Stimulated activated CD8-positive, alpha-beta memory T cell treated with anti-CD3 and anti-CD28 coated beads, Interleukin-12 subunit alpha, Interleukin-12 subunit beta, amount 100 ng/mL, for 4 hours (primary cell): ENCODE measurements at places on chromosomes 3 and 15.

DNA sequence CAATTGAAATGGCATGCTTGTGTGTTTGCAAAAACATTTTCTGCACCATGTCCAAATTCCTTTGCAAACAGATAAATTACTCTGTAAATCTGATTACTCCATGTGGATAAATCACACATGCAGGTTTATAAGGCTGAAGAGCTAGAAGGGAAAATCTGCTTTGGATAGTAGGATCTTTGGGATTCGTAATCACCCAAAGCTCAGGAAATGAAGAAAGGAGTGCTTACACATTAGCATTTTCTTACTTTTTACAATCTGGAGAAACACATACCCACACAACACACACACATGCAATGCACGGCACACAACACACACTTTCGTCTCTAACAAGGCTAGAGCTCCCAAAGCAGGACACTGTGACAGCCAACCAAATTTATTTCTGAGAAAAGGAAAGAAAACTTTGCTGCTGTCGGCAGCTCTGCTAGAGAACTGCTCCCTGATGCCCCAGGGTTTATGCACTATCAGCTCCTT, 2.1 kb downstream of the LSAMP start:
- DNase-seq, result no peak

DNA sequence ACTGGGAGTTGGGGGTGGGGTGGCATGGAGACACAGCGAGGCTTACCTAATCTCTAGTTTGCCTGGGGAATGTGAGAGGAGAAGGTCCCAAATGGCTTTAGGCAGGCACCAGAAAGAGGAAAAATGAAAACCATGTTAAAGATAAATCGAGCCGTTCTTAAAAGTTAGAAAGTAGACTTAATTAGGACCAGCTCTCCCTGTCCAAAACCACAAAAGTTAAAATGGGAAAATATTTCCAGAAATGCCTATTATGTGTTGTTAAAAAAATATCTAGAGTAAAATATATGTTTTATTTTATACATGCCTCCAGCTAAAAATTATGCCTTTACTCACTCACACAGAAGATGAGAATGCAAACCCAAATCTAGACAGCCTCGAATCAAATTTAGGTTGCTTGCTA, 50.1 kb downstream of the LRTM1 start:
- no peak for DNase-seq

- no peak for DNase-seq
Observed at GRCh38 chr3:31399271-31399670, 133.5 kb upstream of the STT3B start.

GRCh38 chr3:156148946-156149381, 28.6 kb downstream of the KCNAB1 start:
- no peak for DNase-seq

DNA sequence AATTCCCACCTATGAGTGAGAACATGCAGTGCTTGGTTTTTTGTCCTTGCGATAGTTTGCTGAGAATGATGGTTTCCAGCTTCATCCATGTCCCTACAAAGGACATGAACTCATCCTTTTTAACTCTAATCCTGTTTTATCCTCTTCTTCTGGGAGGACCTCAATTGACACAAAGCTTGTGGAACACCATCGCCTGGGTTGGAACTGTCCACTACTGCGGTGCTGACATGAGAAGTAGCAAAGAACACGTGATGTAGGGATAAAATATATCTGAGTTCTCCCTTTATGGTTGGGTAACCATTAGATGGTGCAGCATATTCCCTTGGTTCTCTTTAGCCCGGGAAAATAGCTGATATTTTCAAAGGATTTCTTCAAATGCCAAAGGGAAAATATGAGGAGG, 105.3 kb upstream of the TOPAZ1 start:
- no peak for DNase-seq

- DNase-seq, result no peak
Observed at GRCh38 chr3:195105389-195105788, 165.6 kb downstream of the XXYLT1 start.

- DNase-seq, result no peak
Observed at GRCh38 chr15:48031973-48032372, 88.8 kb upstream of the SLC24A5 start.

GRCh38 chr3:37990527-37990926, at the start of gene VILL:
Gene VILL (plus strand): TSS chr3:37990786. CDS start chr3:37993673, 2,887 bp downstream.
- no peak for DNase-seq

GRCh38 chr3:124886168-124887056, 753 bp downstream of the ITGB5 start:
- DNase-seq, result peak; percentile 33

- no peak for DNase-seq
Observed at GRCh38 chr15:77168141-77168540, 97.2 kb upstream of the TSPAN3 start.

DNA sequence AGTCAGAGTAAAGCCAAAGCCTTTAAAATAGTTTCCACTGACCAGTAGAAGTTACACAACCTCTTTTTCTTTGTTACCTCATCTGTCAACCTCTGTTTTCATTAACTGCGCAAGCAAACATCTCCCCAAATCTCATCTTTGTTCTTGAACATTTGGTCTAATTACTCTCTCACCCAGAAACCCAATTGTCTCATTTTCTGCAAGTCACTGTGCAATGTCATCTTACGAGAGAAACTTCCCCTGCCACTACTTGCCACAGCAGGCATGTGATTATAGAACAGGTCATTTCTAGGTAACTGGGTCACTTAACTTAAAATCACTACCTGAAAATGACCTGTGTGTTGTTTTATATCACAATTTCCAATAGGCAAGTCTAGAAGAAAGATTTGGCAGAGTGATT, 159.4 kb downstream of the SI start:
- DNase-seq, result no peak

DNA sequence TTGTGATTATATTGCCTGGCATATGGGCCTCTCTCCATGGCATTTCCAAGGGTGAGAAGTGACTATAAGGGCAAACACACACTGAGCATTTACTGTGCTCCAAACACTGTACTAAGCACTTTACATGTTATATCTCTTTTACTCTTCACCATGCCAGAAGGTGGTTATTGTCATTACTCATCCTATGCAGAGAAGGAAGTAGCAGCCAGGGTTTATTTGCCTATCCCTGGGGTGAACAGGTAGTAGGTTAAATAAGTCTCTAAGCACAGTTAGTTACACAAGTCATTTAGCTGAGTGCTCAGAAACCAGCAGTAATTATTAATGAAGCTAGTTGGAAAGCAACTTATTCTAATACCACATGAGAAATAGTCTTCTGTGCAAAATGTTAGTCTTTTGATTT, 109.9 kb upstream of the SYNPR start:
- DNase-seq, result no peak

GRCh38 chr3:178802993-178803693, 266.9 kb downstream of the KCNMB2 start:
- DNase-seq, result no peak

DNA sequence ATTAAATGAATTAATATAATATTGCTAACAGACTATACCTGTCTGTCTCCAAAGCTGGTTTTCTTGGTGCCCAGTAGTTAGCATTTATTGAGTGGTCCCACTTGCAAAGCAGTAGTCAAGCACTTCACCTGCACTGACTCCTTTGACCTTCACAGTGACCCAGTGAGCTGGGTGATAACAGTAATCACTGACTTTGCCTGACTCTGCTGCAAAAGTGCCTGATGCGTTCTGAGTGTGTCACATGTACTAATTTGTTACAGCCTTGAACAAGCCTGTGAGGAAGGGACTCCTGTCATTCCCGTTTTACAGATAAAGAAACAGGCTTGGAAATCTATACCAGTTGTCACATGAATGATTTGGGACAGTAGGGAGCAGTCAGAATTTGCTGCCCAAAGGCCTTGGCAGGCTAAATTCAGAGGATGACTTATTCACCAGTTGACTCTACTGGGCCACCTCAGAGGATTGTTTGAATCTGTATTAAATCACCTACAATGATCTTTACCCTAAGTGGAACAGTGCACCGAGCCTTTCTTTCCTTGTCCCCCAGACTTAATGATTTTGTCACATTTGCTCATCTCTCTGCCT, 116.6 kb upstream of the PLXNA1 start:
- no peak for DNase-seq

DNA sequence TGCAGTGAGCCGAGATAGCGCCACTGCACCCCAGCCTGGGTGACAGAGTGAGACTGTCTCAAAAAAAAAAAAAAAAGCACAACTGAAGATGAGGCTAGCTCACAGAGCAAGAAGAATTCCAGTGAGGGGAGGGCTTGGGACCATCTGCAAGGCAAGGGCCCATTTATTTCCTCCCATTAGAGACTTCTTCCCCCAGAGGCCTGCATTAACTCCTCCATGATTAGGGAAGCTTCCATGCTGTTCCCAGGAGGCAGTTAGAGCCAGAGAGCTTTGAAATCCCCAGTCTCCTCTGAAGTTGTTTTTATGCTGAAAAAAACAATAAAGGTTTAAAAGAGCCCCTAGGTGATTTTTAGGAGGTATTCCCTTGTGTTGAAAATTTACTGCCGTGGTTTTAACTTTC, 54.3 kb upstream of the ADCY5 start:
- DNase-seq, result no peak

GRCh38 chr3:53733446-53733845, 112.8 kb downstream of the CHDH start:
- no peak for DNase-seq

DNA sequence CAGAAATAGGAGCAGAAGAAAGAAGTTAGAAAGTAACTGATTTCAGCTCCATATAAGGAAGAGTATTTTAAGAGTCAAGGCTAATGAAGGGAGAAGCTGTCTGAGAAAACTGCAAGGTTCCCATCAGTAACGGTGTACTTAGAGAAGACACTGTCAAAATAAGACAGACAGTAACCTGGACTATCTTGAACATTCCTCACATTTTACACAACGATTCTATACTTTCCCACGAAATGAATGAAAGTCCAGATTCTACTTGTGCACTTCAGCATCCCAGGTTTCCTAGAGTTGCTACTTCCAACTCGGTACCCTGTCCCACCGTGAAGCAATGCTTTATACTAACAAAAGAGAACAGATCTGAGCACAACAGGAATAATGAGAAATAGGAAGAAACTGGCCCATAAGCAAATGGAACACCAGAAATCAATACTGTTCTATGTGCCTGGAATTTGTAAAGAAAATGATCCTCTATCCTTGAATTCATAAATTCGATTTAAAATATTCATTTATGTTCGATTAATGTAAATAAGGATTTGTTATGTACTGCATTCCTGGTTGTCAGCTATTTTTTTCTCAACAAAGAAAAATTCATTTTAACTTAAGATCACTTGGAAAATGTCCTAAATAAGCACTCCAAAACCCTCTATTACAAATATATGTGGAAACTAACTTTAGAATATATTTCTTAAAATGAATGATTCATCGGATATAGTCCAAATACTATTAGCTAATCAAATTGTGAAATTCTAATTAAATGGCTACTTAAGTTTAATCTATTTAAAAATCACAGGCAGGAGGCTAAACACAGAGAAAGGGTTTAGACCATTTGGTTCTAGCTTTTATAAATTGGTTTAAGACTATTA, 1.5 kb downstream of the C3orf70 start:
- no peak for DNase-seq

DNA sequence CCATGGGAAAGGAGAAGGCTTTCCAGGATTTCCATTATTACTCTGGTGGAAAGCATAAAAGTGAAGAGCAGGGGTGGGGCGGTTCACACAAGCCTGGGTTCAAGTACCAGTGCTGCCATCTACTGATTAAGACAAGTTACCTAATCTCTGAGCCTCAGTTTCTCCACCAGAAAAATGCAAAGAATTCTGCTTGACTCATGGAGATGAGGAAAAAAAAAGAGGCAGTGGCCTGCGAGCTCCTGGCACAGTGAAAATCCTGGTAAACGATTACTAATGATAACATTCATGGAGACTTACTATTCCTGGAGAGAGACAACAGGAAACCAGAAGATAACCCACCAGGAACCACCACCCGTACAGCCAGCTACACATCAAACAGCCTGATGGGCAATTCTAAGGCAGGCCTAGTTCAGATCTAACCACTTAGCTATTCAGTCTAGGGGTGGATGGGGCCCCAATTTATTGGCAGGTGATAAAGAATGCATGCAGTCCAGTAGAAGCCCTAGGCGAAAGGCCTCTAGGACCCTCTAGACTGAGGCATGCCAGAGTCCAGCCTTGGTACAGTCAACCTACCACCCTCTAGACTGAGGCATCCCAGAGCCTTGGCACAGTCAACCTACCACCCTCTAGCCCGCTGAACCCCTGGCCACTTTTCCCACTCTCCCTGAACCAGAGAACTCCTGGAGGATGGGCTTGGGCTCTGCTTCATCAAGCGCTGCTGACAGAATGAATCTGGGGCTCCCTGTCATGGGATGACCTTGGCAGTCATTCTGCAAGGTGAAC, 2.5 kb downstream of the AMOTL2 start:
- no peak for DNase-seq
